Activated naive CD8-positive, alpha-beta T cell treated with anti-CD3 and anti-CD28 coated beads, Interleukin-2, amount 50 U/mL, for 16 hours (primary cell): ENCODE measurements at places on chromosomes 3 and 15.

GRCh38 chr15:72271895-72272212 is 500 bp downstream of the PARP6 start:
- no peak for DNase-seq

GRCh38 chr3:105473521-105474223 is 107.0 kb downstream of the ALCAM start:
- DNase-seq: no peak

DNA sequence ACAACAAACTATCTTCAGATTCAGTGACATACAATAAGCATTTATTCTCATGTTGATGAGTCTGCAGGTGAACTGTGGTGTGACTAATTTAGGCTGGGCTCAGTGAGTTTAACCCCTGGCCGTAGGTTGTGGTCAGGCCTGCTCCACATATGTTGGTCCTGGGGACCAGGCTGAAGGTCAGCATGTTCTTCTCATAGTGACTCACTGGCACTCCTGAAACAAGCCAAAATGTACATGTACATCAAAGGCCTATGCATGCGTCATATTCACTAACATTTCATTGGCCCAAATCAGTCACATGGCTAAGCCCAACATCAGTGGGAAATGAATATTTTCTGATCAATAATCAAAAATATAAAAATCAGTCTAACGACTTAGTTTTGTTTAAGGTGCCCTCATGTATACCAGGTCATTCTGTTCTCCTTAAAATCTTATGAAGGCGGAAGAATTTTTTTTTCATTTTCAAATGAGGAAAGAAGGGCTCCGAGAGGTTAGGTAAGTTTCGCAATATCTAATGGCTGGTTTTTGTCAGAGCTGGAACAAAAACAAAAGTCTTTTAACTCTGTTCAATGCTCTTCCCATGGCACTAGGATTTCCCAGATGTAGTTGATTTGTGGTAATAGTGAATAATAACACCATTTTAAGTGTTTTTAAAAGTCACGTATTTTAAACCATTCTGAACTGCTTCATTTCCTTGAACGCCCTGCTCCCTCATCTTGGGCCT is 148.5 kb downstream of the MFSD1 start:
- DNase-seq: no peak

- no peak for DNase-seq
Observed at GRCh38 chr3:185758912-185759311, 65.9 kb downstream of the IGF2BP2 start.

- no peak for DNase-seq
Observed at GRCh38 chr3:129616713-129617112, 10.2 kb upstream of the PLXND1 start.

DNA sequence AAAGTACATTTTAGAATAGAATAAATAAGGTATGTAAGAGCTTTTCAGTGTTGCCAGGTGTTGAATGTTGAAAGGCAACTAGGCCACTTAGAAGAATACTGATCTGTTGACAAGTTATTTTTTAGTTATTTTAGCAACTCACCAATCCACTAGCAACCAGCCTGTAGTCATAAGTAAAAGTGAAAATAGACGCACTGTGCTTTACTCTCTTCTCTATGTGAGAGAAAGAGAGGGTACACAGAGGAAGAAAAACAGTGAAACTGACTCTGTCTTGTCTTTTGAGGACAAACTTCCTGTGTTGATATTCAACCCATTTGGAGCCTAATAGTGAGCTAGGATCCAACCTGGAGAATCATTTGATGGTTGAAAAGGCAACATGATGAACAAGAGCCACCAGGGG is 327.1 kb upstream of the GOLIM4 start:
- no peak for DNase-seq

GRCh38 chr15:25391971-25392721 is 46.7 kb downstream of the UBE3A start:
- DNase-seq: no peak

- no peak for DNase-seq
Observed at GRCh38 chr3:44326019-44326418, 12.5 kb upstream of the TCAIM start.

DNA sequence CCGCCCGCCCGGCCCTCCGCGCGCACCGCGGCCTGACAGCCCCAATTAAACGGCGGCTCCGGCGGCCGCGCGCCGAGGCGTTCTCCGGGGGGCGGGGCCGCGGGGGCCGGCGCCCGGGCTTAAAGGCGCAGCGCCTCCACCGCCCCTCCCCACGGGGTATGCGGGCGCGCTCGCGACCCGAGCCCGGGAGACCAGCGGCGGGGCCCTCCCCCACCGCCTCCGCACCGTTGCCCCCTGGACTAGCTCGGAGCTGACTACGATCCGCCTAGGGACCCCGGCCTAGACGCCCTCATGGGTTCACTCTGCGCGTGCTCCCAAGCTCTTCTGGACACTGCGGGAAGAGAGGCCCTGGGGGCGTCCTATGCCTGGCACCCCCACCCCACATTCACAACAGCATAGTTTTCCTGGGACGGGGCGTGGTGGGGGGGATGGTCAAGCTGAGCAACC is at the start of gene DUSP7:
DUSP7 (minus strand) TSS at position 51 of the 447 bp plus-strand sequence. CDS start 205 bp downstream, outside the sequence.
- peak; percentile 47 for DNase-seq

GRCh38 chr3:194910414-194910984 is 224.8 kb downstream of the FAM43A start:
- DNase-seq: no peak

DNA sequence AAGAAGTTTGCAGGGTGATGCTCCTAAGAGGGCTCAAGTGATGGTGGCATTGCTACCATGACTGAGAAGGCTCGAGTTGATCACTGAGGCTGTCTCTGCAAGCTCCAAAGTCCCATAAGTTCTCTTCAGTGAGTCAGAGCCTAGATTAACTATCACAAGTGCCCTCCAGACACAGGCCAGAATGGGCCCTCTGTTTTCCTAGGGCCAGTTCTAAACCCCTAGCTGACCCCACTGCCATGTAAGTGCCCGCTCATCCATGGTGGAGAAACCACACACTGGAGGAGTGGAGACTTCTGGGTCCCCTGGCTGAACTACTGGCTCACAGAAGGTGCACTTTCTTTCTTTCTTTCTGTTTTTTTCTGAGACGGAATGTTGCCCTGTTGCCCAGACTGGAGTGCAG is 87.6 kb upstream of the WNT5A start:
- DNase-seq: no peak

- DNase-seq: no peak
Observed at GRCh38 chr3:79765911-79766310, 1.9 kb downstream of the ROBO1 start.

- DNase-seq: no peak
Observed at GRCh38 chr3:112482675-112483074, 16.6 kb downstream of the BTLA start.

- no peak for DNase-seq
Observed at GRCh38 chr15:70034596-70034995, 63.1 kb downstream of the TLE3 start.

DNA sequence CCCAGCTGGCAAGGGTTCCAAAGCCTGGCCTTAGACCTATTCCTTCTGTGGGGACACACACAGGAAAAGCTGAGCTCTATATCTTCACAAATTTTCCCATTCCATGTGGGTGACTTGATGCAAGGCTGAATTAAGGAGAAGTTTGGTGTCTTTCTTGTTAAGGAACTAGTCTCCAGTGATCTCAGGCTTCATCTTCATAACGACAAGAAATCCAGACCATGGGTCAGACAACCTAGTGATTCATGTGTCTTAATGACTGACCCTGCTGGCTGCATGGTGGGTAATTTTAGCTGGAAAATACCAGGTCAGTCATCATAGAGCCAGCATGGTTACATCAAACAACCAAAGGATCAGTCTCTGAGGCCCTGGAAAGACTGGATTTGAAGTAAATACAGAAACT is 112.7 kb upstream of the SLC4A7 start:
- DNase-seq: no peak

GRCh38 chr3:11587766-11588165 is 55.9 kb downstream of the VGLL4 start:
- no peak for DNase-seq

DNA sequence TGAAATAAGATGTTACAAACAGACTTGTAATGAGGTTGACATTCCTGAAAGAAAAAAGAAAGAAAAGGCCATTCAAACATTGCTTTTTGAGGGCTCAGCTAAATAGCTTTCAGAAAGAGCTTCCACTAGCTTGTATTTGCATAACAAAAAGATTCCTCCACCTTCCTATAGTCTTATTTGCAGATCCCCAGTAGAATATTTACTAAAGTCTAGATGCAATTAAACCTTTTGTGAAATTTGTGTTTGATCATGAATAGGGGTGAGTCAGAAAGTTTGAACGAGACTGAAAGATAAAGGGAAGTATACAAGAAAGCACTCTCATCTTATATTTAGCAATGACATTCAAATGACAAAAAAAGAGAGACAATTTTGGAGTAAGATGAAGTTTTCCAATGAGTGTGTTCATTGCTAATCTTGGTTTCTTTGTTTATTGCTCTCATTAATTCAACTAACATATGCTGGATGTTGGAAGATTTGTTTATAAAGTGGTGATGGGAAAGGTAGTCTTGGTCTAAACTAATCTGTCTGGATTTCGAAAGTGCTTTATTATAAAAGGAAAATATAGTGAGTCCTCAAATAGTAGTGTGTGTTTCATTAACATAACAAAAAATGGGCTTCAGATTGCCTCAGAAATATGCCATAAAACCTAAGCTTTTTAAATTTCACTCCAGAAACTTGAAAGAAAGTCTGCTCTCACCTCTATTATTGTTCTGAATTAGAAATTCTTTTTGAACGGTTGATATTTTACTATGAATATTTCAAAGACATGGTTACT is 9.1 kb upstream of the CADPS start:
- no peak for DNase-seq

DNA sequence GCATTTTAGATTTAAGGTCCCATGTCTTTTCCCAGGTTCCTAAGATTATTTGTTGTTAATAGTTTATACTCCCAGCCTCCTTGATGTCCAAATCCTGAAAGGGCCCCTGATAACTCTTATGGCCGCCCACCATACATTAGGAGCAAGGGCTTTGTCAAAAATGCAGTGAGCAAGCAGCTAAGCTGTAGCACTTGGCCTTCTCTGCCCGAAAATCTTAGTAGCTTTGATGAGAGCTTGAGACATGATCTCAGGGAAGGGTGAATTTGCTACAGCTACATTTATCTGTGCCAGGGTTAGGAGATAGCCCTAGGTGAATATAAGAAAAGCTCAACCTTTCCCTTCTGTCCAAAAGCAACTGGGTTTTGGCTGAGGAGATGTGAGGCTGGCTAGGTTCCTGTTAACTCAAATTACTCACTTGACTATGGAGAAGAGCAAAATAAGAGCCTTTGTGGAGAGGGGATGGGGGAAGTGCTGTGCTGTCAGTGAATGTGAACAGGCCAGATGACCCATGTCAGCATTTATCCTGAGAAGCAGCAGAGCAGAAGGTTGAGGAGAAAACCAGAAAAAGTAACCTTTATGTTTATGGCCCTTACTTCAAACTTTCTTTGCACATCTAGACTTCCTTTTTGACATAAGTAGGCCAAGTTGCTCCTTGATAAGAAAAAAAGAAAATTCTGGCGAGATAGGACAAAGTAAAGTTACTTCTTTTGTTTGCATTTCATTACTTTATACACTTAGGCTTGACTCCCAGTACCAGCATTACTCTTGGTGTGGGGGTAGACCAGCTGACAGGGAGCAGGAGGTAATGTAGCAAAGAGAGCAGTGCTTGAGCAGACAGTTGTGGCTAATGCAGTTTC is 21.1 kb downstream of the MAPK6 start:
- no peak for DNase-seq

- no peak for DNase-seq
Observed at GRCh38 chr3:89107461-89108290, at the start of gene EPHA3. Gene EPHA3, plus strand, starts transcription at chr3:89107621. Its CDS starts 128 bp downstream, at chr3:89107749.

DNA sequence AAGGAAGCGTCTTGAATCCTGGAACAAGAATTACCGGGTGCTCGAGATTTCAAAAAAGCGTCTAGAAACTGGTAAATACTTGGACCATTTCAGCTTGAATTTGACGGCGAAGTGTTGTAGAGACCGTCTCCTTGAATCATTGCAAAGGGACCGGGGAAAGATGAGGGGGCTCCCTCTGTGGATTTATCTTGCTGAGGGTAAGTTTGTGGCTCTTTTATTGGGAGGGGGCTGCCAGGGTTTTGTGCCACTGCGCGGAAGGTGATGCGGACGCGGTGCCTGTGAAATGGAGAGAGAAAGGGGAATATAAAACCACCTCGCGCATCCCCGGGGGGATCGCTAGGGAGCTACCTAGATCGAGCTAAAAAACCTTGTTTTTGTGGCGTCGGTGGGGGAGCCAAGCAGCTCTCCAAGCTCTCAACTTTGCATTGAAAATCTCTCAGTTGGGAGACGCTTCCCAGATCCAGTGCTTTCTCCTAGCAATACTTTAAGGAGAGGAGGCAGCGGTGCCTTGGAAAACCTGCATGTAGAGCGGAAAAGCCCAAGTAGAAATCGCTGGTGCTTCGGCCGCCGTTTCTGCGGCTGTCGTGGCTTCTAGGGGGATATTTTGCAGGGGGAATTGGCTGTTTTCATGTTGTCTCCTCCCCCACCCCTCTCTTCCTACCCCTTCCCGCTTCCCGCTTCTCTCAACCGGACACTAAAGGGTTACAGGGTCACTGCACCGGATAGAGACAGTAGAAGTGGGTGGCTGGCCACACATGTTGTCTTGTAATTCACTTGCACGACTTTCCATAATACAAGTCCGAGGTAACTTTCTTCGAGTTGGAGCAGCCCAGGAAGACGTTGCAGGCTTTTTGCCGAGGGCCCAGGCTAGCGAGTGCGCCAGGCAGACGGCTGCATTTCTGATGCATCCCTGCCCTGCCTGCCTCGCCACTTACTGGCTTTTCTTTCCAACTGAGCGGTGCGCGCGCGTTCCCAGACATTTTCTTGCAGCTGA is 187.6 kb downstream of the NLGN1 start:
- DNase-seq: no peak

DNA sequence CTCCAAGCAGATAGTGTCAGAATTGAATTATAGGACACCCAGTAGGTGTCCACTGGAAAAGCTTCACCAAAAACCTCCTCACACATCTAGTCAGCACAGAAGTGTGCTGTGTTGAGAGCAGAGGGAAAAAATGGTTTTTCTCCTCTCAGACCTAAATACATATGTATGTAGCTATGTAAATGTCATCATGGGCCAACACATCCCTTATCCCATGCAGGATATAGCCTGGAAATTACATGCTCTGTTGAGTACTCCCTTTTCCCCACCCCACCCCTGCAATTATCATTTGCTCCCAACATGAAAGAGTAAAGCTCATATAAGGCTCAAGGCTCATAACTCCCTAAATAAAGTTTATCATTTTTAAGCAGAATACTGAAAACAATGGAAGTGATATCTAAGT is 35.7 kb downstream of the DLG1 start:
- no peak for DNase-seq

- DNase-seq: no peak
Observed at GRCh38 chr3:140089403-140090072, 154.6 kb downstream of the CLSTN2 start.

DNA sequence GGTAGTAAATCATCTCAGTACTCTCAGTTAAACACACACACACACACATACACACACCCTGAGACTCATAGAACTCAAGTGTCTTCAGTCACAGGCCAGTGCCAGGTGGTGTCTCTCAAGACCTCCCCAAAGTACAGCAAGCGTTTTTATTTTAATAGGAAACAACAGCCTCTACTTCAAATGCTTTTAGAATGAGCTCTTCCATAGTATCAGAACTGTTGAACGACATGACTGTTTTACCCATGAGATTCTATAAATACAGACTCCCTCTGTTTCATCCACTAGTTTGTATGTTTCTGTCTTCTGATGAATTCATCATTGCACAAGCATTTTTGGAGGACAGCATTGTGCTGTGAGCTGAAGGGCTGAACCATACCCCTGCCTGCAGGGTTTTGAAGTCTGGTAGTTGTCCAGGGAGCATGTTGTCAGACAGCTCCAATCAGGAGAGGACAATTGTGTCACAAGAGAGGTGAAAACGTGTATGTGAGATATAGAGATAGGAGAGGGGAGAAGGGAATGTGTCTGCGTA is 201.0 kb upstream of the BCL6 start:
- DNase-seq: no peak
